ENCODE measurements at places on chromosomes 12 and 14. TPM values are rescaled to one million over a fixed set of nuclear protein-coding genes. Genes with fewer than 3 reads are reported as not detected.

OR10G2 gene
- total RNA-seq, result not detected

KRT85 gene
- not detected for total RNA-seq

BCL2L14 gene
- total RNA-seq, result not detected

CELA1 gene
- total RNA-seq, result not detected

FAM222A gene
- total RNA-seq, result 5.9 TPM

CLEC4C gene
- total RNA-seq, result not detected

MIPOL1 gene
- total RNA-seq, result 1.4 TPM

VSIG10 gene
- total RNA-seq, result 21.8 TPM

PLBD2 gene
- 29.6 TPM for total RNA-seq

BEGAIN gene
- 11.0 TPM for total RNA-seq

All from A549 treated with CpdA at 1 μM for 4 hours (cell line).